Erythroblast (primary cell): ENCODE measurements at places on chromosomes 2 and 18.

DNA sequence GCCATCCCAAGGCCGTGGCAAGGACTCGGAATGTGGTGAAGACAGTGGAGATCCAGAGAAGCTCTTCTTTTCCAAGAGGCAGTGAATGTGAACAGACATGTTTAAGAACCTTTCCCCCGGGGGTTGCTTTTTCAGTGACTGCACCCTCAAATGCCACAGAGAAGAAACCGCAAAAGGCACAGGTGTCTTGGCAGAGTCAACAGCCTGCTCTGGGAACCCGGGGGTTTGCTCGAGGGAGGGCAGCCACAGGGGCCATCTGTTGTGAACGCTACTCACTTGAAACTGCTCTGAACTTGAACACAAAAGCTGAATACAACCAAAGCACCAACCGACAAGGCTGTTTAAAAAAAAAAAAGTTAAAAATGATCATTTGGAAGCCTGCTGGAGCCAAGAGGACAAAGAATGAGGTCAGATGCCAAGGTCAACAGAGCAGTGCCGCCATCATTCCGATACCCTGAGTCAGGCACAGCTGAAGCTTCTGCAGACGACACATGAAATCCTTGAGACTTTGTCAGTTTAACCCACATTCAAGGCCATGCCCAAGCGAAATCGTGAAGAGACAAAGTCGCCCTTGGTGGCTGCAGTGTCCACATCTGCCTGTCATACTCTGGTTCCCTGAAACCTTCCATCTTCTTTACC is 47.4 kb downstream of the PSMG2 start:
- no peak for DNase-seq

DNA sequence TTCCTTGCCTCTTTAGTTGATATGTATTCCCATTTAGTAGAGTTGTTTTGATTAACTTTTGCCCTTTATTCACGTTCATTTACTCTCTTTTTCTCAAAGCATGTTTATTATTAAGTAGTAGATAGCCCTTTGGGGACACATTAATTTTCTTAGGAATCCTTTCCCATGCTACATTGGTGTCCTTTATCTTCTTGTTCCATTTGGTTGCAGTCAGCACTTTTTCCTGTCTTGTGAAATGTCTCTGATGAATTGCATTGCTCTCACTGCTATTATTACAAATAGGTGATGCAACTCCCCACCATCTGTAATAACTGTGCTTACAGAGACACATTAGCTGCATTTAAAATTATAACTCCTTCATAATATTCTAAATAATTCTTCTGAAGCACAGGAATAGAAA is 428.5 kb upstream of the CNTNAP5 start:
- DNase-seq = no peak

DNA sequence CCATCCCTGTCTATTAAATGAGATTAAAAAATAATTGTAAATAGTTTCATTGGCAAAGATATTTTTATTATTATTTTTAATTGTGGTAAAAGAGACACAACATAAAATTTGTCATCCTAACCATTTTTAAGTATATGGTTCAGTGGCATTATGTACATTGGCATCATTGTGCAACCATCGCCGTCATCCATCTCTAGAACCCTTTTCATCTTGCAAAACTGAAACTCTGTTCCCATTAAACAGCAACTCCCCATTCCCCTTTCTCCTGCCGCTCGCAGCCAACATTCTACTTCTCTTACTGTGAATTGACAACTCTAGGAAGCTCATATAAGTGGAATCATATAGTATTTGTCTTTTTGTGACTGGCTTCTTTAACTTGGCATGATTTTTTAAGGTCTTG is 25.3 kb downstream of the LAMA3 start:
- DNase-seq = no peak

- peak; percentile 71 for DNase-seq
These were observed 58.6 kb upstream of the SLC25A52 start for GRCh38 chr18:31819106-31819924.

DNA sequence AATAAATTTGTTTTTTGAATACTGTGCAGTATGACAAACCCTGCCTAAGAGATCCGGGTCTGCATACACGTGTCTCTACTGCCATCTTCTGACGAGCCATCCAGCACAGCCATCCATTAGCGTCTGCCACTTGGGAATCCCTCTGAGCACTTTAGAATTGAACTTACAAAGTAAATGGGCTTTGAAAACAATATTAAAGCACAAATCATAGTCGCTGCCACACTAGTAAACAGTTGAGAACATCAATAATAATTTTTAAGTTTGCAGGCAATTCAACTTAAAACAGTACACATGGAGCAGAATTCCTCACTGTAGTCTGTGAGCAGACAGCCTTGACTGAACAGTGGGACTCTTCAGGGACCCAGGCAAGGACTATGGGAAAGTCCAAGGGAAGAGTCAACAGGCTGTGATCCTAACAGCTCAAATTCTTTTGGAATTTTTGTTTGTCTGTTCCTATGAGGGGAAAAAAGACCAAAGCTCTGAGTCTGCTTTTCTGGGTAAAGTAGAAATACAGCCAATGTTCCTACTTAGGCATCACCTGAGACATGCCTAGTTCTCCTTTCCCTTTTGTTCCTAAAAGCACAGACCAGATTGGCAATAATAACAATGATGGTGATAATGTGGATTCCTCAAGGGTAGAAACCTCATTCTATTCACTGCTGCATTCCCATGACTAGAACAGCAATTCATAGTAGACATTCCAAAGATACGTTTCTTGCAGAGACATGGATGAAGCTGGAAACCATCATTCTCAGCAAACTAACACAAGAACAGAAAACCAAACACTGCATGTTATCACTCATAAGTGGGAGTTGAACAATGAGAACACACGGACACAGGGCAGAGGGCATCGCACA is 92.9 kb downstream of the MREG start:
- peak; percentile 67 for DNase-seq

DNA sequence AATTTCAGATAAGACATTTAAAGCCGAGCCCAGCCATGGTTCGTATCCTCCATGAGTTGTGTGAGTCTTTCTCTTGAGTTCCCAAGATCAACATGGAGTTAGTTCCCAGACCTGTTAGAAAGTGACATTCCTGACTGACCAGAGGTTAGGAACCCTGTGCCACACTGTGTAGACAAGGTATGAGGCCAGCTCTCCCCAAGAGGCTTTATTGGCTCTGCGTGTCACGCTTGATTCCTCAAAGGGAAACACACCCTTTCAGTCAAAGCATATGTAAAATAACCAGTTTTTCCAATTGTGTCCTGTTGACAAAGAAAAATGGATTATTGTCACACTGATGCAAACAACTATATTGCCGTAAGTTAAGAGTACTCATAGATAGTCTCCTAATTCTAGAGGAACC is 1.2 kb downstream of the SULT1C3 start:
- DNase-seq = no peak

GRCh38 chr2:183172220-183172887 is 48.1 kb downstream of the NUP35 start:
- no peak for DNase-seq

DNA sequence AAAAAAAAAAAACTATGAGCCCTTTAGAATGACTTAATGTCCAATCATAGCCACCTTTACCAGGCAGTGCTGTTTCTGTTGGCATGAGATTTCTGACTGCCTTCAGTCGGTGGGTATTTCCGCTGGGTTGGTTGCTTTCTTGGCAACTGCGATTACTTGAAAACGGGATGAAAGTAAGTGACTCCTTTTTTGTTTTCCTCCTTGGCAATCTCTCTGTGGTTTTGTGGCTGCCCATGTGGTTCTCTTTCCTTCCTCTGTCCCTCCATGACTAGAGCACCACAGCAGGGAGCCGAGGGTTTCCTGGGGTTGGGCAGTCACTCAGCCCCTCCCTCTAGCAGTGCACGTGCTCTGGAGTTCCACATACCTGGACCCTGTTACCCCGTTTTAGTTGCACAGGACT is 112.1 kb downstream of the KLHL29 start:
- DNase-seq = no peak
